ENCODE measurements at places on chromosomes 13 and 19. TPM values are rescaled to one million over a fixed set of nuclear protein-coding genes. Genes with fewer than 3 reads are reported as not detected.

- DNase-seq: no peak
Observed at GRCh38 chr13:99367663-99368448, 60.7 kb upstream of the GPR183 start.

GRCh38 chr13:77779552-77780272 is 82.2 kb downstream of the SLAIN1 start:
- no peak for DNase-seq

DNA sequence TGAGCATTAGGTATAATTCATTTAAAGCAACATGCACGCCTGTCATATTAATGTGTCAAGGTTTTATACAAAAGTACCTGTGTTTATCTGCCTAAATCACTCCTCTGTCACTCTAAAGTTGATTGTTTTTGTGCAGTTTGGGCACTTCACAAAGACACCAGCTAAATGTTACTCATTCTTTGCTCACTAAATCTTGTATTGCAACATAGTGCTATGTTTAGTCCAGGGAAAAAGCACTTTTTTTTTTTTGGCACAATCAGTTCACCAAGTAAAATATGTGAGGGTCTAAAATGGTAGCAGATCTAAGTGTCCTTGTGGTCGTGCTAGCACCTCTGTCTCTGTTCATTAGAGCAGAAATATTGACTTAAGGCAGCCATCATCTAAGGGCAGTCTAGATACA is 2526.7 kb upstream of the PCDH20 start:
- DNase-seq: no peak

DNA sequence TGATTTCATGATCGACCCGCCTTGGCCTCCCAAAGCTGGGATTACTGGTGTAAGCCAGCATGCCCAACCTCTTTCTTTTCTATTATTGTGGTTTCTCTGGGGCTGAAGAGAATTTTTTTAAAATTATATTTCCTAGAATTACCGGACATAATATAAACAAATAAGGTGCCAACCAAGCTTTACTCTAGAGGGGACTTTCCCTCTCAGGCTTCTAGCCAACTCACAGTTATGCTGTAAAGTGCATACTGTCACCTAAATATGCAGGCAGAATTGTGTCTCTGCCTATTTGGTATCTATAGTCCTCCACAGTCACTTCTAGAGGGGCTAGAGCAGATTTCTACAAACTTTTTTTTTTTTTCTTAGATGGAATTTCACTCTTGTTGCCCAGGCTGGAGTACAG is 41.6 kb upstream of the ZNF681 start:
- DNase-seq: no peak

DNA sequence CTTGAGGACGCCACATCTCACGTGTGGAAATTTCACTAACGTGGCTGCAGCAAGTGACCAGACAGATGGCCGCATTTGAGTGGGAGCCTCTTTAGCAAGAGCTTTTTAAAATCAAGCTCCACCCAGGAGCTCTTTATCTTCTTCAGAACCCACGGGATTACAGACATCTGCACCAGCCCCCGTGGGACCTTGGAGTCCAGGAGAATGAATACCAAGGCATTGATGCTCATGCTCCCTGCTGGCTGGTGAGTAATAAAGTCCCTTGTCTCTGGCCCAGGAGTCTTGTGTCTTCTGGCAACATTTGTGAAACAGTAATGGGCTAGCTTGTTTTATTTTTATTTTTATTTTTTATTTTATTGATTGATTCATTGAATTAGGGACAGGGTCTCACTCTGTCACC is 64.4 kb downstream of the TRPM4 start:
- DNase-seq: no peak

- DNase-seq: no peak
Observed at GRCh38 chr13:75507027-75508001, 25.3 kb upstream of the TBC1D4 start.

- no peak for DNase-seq
Observed at GRCh38 chr13:44146138-44146537, 227.5 kb upstream of the SERP2 start.

- peak; percentile 87 for DNase-seq
Observed at GRCh38 chr19:3098515-3099346, 4.6 kb downstream of the GNA11 start.

- no peak for DNase-seq
Observed at GRCh38 chr13:37680137-37680536, 81.6 kb upstream of the POSTN start.

- DNase-seq: peak; percentile 36
Observed at GRCh38 chr19:5339950-5340636, 519 bp downstream of the PTPRS start.

DNA sequence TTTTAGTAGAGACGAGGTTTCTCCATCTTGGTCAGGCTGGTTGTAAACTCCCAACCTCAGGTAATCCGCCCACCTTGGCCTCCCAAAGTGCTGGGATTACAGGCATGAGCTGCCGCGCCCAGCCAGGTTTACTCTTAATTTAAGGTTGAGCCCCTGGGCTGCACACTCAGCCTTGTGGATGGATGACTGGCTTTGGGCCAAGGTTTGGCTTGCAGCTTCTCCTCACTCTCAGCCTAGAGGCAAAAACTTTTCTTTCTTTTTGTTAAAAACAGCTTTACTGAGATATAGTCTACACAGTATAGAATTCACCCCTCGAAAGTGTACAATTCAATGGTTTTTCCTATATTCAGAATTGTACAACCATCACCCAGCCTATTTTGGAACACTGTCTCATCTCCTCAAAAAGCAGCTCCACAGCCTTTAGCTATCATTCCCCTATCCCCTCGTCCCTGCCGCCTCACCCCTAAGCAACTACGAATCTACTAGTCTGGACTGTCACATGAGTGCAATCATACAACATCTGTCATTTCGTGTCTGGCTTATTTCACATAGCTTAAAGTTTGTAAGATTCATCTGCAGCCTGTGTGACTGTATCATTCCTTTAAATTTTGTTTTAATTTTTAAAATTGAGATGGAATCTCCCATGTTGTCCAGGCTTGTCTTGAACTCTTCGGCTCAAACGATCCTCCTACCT is 14.5 kb upstream of the TSPAN16 start:
- no peak for DNase-seq

- peak; percentile 34 for DNase-seq
Observed at GRCh38 chr13:50357586-50358118, 342.4 kb downstream of the KCNRG start.

DNA sequence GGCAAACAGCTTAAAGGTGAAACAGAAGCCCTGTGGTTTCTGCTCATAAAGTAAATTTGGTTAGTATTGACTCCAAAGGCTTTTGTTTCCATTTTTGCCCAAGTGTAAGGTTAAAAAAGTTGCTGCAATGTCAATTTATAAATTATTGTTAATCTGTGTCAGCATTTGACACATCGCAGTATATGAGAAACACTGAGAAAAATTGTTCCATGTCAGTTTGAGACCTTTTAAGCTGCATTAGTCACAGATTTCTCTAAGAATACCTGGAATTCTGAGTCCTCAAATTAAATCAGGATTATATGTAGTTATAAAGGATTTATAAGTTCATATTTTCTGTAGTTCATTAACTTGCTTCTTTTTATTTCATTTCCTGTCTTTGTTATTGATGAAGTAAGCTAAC is 78.8 kb downstream of the FGF14 start:
- DNase-seq: no peak

DNA sequence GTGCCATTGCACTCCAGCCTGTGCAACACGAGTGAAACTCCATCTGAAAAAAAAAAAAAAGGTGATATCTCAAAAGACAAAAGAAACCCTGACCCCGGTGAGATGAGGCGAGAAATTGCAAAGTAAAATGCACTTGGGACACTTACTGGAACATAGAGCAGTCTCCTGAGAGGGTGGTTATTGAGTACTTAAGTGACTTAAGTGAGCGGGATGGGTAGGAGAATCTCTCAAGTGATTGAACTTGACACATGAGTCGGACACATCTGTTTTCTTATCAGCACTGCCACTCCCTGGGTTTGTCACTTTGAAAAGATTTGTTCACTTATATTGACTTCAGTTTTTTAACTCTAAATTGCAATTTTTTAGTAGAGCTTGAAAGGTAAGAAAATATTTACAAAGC is 2.8 kb downstream of the ZNF429 start:
- DNase-seq: no peak

DNA sequence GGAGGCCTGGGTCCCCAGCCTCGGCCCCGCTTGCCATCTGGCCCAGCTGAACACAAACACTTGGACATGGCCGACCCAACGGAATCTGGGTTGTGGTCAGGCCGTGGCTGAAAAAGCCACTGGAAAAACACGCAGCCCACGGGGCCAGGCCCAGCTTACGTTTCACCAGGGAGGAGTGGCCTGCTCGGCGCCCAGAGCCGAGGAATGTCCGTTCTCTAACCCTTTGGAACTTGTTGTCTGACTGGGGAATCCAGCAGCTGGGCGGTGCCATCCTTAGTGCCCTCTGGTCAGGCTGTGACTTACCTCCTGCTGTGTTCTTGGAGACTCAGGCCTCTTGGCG is 13.8 kb downstream of the CILP2 start:
- DNase-seq: no peak

DNA sequence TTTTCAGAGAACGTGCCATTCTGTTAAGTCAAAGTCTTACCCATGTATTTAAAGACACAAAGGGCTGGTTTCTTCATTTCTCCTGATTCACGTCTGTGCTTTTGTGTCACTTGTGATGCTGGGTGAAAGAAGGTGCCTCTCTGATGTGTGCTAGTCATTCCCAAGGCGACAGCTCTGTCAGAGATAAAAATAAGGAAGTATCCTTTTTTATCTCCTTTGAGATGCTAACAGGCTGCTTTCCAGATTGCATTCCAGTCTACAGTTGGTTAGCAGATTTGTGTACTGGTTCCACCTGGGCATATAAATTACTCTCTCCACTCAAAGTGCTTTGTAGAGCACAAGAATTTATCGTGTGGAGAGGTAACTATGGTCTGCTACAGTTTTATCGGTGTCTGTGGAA is 33.5 kb upstream of the DCT start:
- no peak for DNase-seq

DNA sequence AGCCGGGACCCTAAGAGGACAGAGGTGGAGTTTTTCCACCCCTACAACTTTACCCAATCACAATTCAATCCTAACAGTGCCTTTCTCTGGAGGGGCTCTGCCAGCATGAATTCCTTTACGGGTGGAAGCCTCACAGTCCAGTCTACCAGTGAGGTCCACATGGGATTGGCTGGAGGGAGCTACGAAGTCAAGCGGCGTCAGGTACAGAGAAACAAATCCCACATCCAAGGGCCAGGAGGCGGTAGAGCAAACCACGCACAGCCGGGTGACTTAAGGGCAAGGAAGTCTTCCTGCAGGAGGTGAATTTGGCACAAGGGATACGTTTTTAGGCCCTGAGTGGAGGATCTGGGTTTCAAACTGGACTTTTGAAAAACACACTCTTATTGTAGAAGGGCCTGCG is 199.6 kb downstream of the UQCRFS1 start:
- no peak for DNase-seq

GRCh38 chr19:6216236-6216995 is 63.4 kb downstream of the MLLT1 start:
- DNase-seq: no peak

- peak; percentile 76 for DNase-seq
Observed at GRCh38 chr19:47723581-47723940, 10.3 kb downstream of the EHD2 start.

DNA sequence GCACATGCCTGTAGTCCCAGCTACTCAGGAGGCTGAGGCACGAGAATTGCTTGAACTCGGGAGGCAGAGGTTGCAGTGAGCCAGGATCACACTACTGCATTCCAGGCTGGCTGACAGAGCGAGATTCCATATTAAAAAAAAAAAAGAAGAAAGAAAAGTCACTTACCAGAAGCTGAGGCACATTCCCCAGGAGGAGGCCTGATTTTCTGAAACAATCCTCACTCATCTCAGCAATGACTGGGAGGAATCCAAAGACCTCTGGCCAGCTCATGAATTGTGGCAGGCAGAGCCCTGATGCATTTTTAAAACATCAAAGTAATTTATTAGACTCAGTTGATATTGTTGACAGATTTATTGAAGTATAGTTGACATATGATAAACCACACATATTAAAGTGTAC is 206.3 kb downstream of the FOXO1 start:
- no peak for DNase-seq

DNA sequence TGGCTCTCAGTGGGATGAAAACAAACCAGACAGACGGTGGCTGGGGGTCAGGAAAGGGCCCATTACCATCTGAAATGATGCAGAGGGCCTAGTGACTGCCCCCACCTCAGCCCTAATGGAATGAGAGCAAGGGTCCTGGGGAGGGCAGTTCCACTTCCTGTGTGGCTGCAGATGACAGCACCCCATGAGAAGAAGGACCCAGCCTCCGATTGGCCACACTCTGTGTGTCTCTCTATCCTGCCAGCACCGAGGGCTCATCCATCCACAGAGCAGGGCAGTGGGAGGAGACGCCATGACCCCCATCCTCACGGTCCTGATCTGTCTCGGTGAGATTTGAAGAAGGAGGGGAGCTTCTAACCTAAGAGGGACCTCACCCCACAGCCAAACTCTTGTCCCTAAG is 498 bp downstream of the LILRB1 start:
- no peak for DNase-seq

- no peak for DNase-seq
Observed at GRCh38 chr13:51017516-51017915, 93.6 kb downstream of the C13orf42 start.

- DNase-seq: no peak
Observed at GRCh38 chr13:112713517-112714253, 23.8 kb downstream of the ATP11A start.

- DNase-seq: no peak
Observed at GRCh38 chr19:19294914-19295313, 21.8 kb upstream of the TM6SF2 start.

GRCh38 chr13:93614776-93615175 is 388.2 kb downstream of the GPC6 start:
- DNase-seq: no peak

GRCh38 chr19:42216653-42217519 is 591 bp downstream of the DEDD2 start:
- peak; percentile 54 for DNase-seq

DNA sequence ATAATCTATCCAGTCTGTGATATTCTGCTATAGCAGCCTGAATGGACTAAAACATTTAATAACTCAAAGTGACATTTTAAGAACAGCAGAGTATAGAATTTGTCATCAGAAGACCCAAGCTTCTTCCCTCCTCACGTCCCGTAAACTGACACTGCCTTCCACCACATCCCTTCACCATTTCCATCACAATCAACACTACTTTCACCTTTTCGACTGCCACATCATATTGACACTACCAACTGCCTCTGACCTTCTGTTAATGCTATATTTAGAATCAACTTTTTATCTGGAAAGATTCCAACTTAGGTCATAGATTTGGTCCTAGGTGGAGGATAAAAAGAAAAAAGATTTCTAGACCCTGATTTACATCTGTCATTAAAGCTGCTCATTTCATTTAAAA is 39.6 kb downstream of the STOML3 start:
- DNase-seq: no peak

Gene CCL25
- not detected for total RNA-seq

Gene ANKRD24
- 1.2 TPM for total RNA-seq

Gene SLC17A7
- total RNA-seq: 2.5 TPM

Gene PDE4C
- total RNA-seq: 0.55 TPM

Gene ANGPTL8
- 20.3 TPM for total RNA-seq

Gene ZNF225
- 3.2 TPM for total RNA-seq

Gene IL12RB1
- total RNA-seq: 1.6 TPM

Gene PVR
- total RNA-seq: 64.7 TPM

Gene LRG1
- 1.1 TPM for total RNA-seq

Gene ZNF222
- total RNA-seq: 3.5 TPM

Measured in left cardiac atrium (tissue), 4 donors.